ENCODE measurements at places on chromosomes 7 and 10.

GRCh38 chr7:121103086-121103485, 114.6 kb downstream of the CPED1 start:
- DNase-seq = no peak

DNA sequence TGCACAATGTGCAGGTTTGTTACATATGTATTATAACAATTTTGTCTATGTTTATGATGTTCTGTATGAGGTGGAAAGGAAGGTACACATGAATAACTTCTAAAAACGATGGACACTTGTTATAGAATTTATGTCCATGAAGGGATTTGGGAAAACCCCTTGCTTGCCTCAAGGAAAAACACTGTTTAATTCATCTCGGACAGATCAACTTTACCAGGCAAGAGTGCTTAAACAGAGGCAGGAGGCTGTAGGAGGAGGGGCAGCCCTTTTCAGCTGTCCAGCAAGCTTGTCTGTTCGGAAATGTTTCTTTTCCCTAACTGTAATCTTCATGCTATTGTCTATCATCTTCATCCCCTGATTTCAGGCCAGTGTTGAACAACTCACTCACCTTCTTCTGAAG, 200.9 kb downstream of the CDC14C start:
- DNase-seq = no peak

- DNase-seq = no peak
These were observed 32.4 kb downstream of the CTBP2 start for GRCh38 chr10:125127986-125128385.

- DNase-seq = no peak
These were observed 23.1 kb upstream of the AKR1E2 start for GRCh38 chr10:4802711-4803487.

- DNase-seq = peak; percentile 51
These were observed 85.8 kb downstream of the CALD1 start for GRCh38 chr7:134865001-134865845.

- no peak for DNase-seq
These were observed 58.4 kb downstream of the JCAD start for GRCh38 chr10:30000802-30001571.

- no peak for DNase-seq
These were observed 200.4 kb upstream of the NFE2L3 start for GRCh38 chr7:25951414-25952260.

GRCh38 chr7:27171325-27171636, 2.8 kb downstream of the HOXA10 start:
- no peak for DNase-seq

- peak; percentile 48 for DNase-seq
These were observed 1.1 kb upstream of the GTF2I start for GRCh38 chr7:74656441-74656836.

- DNase-seq = no peak
These were observed 3.0 kb upstream of the AOC1 start for GRCh38 chr7:150849204-150849775.

Data from central memory CD4-positive, alpha-beta T cell (primary cell).